M059J (cell line): ENCODE measurements at places on chromosomes 7 and 10.
A peak's percentile ranks its signal among the peaks of the same experiment; 100 is the strongest.

- peak; percentile 50 for DNase-seq
Measured at GRCh38 chr7:10802526-10802925, 171.1 kb upstream of the PHF14 start.

GRCh38 chr7:495326-495725 is 24.3 kb downstream of the PDGFA start:
- DNase-seq = no peak

GRCh38 chr10:1230592-1231275 is 174.5 kb downstream of the WDR37 start:
- DNase-seq = no peak

GRCh38 chr10:16996530-16996964 is 133.1 kb downstream of the CUBN start:
- DNase-seq = peak; percentile 73

DNA sequence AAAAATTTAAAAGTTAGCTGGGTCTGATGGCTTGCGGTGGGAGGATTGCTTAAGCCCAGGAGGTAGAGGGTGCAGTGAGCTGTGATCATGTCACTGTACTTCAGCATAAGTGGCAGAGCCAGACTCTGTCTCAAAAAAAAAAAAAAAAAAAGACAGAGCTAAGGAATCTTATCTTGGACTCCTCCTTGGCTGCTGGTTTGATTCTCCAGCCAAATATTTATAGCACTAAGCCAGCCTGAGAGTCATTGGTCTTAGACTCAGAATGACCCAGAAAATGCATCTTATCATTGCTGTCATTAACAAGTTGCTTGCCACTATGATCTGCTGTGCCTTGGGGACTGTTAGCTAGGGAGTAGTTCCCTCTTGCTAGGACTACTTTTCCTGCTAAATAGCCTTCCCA is 164.7 kb downstream of the GNAT3 start:
- peak; percentile 47 for DNase-seq
